Germinal center (tissue), 1 donor: ENCODE measurements at places on chromosomes 1 and 21.

- DNase-seq: no peak
Observed at GRCh38 chr1:31920956-31921355, 17.2 kb downstream of the PTP4A2 start.

- peak; percentile 38 for DNase-seq
Observed at GRCh38 chr1:38018864-38019343, 6.4 kb downstream of the UTP11 start.

DNA sequence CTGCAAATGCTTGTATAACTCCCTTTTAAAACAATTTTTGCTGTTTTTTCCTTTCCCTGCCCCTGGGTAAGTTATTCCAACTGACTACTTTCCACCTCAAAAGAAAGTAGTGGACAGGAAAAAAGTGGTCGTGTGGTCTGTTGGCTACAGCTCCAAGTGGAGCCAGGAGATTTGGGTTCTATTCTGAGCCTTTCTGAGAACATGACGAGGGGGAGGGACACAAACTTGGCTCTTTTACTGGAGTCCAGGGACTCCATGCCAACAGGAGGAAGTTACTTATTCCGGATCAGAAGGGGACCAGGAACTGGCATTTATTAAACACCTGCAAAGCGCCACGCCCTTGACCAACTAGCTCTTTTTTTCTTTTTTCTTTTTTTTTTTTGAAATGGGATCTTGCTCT, 79.0 kb upstream of the CAPZB start:
- no peak for DNase-seq

DNA sequence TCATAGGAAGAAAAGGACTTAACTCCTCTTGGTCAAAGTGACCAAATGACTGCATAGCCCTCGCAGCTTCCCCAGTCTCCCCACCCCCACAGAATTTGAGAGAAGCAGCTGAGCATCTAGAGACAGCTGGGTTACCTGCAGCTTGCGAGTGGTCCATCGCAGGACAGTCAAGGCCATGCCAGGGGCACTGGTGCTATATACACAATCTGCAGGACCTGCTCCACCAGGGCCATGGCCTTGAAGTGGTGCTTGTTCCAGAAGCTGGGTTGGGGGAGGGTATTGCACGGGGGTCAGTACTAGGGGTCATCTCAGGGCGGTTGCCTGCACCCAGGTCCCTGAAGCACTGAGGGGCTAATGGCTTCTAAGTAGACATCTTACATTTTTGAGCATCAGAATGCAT, 10.4 kb downstream of the MRTO4 start:
- DNase-seq: no peak

DNA sequence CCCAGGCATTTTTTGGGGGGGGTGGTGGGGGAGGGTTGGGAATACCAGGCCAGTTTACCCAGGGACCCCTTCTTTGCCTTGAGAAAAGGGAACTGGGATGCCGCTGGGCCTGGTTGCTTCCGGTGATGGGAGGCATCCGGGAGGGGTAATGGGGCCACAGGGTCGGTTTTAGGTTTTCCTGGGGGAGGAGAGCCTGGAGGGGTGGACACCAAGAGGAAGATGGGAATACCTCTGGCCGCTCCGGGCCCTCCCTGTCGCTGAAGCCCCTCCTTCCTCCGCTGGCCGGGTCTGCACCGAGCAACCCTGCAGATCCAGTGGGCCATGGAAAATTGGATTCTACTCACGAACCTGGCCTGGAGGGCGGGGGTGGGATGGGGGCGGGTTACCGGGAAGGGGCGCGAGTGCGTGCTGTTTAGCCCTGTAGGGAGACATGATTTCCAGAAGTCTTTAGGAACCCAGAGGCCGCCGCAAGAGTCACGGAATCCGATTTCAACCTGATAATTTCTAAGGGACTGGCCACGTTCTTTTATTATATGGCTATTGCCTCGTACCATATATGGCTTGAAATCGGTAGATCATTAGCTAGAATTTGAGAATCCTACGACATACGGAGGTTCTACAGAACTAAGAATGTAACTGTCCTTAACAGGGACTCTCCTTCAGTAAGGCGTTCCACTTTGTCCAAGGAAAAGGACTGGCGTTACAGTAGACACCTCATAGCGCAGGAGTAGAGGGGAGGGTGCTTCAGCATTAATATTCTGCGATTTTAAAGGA, 749 bp downstream of the AKIRIN1 start:
- peak; percentile 30 for DNase-seq

- DNase-seq: no peak
Observed at GRCh38 chr1:175075572-175076568, 8.2 kb downstream of the TNN start.

DNA sequence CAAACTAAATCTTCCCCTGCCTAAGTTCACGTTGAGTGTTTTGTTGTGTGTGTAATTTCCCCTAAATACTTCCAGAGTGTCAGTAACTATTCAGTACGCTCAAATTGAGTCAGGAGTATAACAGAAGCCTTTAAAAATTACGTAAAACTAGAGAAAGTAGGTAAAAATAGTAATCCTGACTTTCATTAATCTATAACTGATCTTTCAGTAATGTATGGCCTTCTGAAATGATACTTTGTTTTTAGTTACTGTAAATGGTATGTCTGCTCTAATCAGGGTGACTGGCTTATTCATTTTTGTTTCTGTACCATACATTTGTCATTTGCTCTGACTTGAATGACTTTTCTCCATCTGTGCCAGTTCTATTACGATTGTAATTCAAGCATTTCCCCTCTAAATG, 29.4 kb downstream of the MIER1 start:
- DNase-seq: no peak

DNA sequence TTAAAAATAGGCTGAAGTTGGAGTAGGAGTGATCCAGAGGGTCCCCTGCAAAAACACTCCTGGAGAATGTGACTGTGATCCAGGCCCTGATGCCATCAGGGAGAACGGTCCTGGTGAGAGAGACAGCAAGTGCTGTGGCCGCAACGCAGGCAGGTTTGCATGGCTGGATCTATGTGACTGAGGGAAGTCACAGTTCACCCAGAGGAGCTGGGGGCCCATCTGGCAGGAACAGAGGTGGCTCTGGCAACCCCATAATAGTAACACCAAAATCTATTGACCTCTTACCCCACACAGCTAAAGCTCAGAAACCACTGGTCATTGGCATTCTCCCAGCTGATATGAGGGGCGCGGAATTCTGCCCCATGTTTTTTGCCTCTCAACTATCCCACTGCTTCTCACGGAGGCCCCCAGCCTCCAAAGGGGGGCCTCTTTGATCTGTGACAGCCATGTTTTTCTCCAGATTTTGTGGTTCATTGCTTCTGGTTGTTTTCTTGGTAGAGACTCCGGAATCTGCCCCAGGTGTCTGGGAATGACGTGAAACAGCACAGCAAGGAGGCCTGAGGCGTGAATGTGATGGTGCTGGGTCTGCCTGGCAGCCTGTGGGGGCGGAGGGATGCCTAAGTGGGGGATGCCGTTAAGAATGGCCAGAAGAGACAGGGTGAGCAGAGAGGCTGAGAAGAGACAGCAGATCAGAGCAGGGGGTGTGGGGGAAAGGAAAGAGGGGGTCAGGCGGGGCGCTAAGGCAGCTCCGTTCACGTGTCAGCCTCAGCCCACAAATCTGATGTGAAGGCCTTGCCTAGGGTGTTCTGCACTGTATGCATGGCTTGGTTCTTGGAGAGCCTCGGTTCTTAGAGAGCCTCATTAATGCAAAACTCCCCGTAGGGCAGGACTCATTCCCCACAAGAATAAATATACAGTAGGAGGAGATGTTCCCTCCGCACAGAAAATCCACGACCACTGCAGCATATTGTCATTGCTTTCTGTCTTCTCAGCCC, 23.5 kb downstream of the CASP9 start:
- no peak for DNase-seq
